ENCODE measurements at places on chromosomes 12 and 14. TPM values are rescaled to one million over a fixed set of nuclear protein-coding genes. Genes with fewer than 3 reads are reported as not detected.

MYF6 gene
- not detected for total RNA-seq

OTOGL gene
- total RNA-seq = 0.15 TPM

DNA sequence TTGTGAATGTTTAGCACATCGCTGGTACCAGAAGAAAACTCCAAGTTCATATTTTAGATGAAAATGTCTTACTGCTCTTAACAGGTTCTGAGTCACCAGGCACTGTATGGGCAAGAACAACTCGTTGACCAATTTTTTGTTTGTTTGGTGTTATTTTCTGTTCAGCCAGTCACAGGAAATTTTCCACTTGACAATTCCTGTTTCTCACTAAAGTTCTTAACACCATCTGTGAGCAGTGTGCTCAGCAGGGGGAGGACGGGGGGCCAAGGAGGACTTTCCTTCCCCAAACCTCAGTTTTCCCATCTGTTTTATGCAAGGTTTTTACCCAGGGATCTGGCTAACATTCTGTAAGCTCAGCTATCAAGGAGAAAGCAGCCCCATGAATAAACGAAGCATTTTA, 3.0 kb downstream of the NUAK1 start:
- no peak for DNase-seq

GRCh38 chr14:61518403-61518802, 176.9 kb upstream of the HIF1A start:
- no peak for DNase-seq

DNA sequence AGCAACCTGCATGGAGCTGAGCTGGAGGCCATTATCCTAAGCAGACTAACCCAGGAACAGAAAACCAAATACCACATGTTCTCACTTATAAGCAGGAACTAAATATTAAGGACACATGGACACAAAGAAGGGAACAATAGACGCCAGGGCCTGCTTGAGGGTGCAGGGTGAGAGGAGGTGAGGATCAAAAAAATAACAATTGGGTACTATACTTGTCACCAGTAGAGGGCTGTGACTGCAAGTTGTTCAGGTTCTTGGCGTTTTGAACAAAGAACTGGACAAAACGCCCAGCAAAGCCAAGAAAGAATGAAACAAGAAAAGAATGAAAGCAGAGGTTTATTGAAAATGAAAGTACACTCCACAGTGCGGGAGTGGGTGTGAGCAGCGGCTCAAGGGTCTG, 208.5 kb upstream of the NEDD1 start:
- no peak for DNase-seq

- DNase-seq = no peak
Measured at GRCh38 chr12:119182701-119183493, 4.2 kb downstream of the HSPB8 start.

NAA25 gene
- 13.9 TPM for total RNA-seq

DNA sequence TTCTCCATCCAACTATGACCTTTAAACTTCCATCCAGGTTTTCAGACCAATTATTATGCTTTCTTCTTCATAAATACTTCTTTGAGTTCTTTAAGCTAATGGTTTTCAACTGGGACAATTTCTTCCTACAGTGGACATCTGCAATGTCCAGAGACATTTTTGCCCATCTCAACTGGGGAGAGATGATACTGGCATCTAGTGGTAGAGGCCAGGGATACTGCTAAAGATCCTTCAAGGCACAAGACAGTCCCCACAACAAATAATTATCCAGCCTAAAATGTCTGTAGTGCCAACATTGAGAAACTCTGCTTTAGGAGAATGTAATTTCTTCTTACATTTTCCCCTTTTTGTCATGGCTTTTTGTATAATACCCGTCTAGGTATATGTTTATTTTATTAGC, 10.6 kb downstream of the TRHDE start:
- no peak for DNase-seq

OR4K5 gene
- not detected for total RNA-seq

GRCh38 chr12:12153596-12153995, 82.9 kb downstream of the BCL2L14 start:
- no peak for DNase-seq

MYRFL gene
- total RNA-seq = 1.0 TPM

DTD2 gene
- total RNA-seq = 15.5 TPM

All from lower leg skin (tissue), 4 donors.